ENCODE measurements at places on chromosomes 16 and 17. TPM values are rescaled to one million over a fixed set of nuclear protein-coding genes. Genes with fewer than 3 reads are reported as not detected.

- H3K4me1 ChIP-seq = no peaks in the 10 kb centered on the region
- H3K36me3 ChIP-seq = no peaks in the 10 kb centered on the region
- no peak for DNase-seq
These were observed 154.7 kb downstream of the C16orf78 start for GRCh38 chr16:49528060-49528865.

- H3K27ac ChIP-seq = no peak overlapping the region
- no peaks in the 10 kb centered on the region for H3K4me1 ChIP-seq
- H3K27me3 ChIP-seq = no peaks in the 10 kb centered on the region
- no peak overlapping the region for H3K4me3 ChIP-seq
- H3K36me3 ChIP-seq = no peaks in the 10 kb centered on the region
- no peak for DNase-seq
These were observed 9.2 kb downstream of the RND2 start for GRCh38 chr17:43033948-43034881.

Gene ALOX12
- not detected for total RNA-seq

Gene TRPV3
- total RNA-seq = not detected

Gene TBC1D28
- not detected for total RNA-seq

Gene GRAP
- total RNA-seq = 1.6 TPM

GRCh38 chr17:7915179-7915610 lies 894 bp downstream of the RNF227 start:
- peak overlapping the region; percentile 77 for H3K4me3 ChIP-seq
- H3K27me3 ChIP-seq = no peaks in the 10 kb centered on the region
- H3K27ac ChIP-seq = peak overlapping the region; percentile 94
- peaks cover 6% of the 10 kb centered on the region for H3K4me1 ChIP-seq
- H3K36me3 ChIP-seq = peaks cover 15% of the 10 kb centered on the region

DNA sequence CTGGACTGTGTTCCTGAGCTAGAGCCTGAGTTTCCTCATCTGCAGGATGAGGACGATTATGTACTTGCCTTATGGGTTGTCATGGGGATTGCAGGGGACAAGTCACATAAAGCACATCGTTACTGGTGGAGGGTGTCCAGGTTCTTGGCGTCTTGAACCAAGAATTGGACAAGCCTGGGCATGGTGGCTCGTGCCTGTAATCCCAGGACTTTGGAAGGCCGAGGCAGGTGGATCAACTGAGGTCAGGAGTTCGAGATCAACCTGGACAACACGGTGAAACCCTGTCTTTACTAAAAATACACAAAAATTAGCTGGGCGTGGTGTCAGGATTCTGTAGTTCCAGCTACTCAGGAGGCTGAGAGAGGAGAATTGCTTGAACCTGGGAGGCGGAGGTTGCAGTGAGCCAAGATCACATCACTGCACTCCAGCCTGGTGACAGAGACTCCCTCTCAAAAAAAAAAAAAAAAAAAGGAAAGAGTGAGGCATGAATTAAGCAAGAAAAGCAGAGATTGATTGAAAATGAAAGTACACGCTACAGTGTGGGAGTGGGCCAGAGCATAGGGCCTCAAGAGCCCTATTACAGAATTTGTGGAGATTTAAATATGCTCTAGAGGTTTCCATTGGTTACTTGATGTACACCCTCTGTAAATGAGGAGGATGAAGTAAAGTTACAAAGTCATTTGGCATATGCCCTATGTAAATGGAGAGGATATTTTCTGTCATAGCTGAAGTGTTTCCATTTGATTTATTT lies 30.7 kb downstream of the ADGRG5 start:
- peaks cover 3% of the 10 kb centered on the region for H3K4me1 ChIP-seq
- no peak for DNase-seq
- H3K36me3 ChIP-seq = no peaks in the 10 kb centered on the region
- no peak overlapping the region for H3K4me3 ChIP-seq
- no peak overlapping the region for H3K27ac ChIP-seq

GRCh38 chr17:83090444-83091256 lies 11.2 kb downstream of the METRNL start:
- H3K27ac ChIP-seq = peak overlapping the region; percentile 69
- no peak for DNase-seq
- H3K36me3 ChIP-seq = peaks cover 37% of the 10 kb centered on the region
- H3K27me3 ChIP-seq = no peaks in the 10 kb centered on the region

DNA sequence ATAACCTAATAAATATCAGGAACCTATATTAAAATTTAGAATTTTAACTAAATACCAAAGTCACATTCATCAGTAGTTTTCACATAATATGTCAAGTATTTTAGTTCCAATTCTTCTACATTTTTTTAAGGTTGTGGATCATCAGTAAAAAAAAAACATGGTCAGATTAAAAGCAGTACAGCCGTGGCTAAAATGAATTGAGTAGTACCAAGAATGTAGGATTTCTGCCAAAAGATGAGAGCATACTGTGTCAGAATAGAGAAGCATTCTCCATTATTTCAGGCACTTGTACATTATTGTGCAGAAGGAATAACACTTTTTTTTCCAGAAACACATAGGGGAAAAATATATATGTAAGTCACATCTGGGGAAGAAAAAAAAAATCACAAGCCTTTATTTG lies 1176.1 kb downstream of the CDH11 start:
- H3K4me3 ChIP-seq = no peak overlapping the region
- H3K27ac ChIP-seq = no peak overlapping the region
- H3K27me3 ChIP-seq = no peaks in the 10 kb centered on the region

Gene RNF227
- 3.3 TPM for total RNA-seq

Gene SLFN14
- total RNA-seq = not detected

DNA sequence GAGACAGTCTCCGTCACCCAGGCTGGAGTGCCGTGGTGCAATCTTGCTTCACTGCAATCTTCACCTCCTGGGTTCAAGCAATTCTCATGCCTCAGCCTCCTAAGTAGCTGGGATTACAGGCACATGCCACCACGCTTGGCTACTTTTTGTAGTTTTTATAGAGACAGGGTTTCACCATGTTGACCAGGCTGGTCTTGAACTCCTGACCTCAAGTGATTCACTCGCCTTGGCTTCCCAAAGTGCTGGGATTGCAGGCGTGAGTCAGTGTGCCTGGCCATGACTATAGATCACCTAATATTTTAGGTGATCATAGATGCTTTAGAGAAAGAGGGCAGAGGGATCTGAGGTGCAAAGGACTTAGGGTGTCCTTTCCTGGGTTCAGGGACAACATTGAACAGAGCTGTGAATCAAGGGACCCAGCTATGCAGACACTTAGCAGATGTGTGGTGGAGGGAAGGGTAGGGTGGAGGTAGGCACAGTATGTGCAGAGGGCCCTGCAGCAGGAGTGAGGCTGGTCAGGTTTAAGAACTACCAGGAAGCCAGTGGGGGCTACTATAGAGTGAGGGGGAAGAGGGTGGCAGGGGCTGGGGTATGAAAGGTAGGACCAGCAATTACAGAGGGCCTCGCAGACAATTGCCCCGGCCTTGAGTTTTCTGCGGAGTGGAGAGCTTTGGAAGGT lies 116.5 kb downstream of the CMIP start:
- no peaks in the 10 kb centered on the region for H3K36me3 ChIP-seq
- DNase-seq = no peak
- H3K27ac ChIP-seq = no peak overlapping the region
- H3K27me3 ChIP-seq = no peaks in the 10 kb centered on the region
- no peak overlapping the region for H3K4me3 ChIP-seq
- no peaks in the 10 kb centered on the region for H3K4me1 ChIP-seq

Gene TRIM25
- 32.2 TPM for total RNA-seq

GRCh38 chr17:69588827-69589239 lies 174.3 kb downstream of the MAP2K6 start:
- no peak overlapping the region for H3K27ac ChIP-seq
- DNase-seq = no peak
- no peak overlapping the region for H3K4me3 ChIP-seq
- no peaks in the 10 kb centered on the region for H3K4me1 ChIP-seq
- no peaks in the 10 kb centered on the region for H3K27me3 ChIP-seq

- H3K4me3 ChIP-seq = no peak overlapping the region
- H3K27me3 ChIP-seq = no peaks in the 10 kb centered on the region
- H3K27ac ChIP-seq = no peak overlapping the region
- H3K36me3 ChIP-seq = no peaks in the 10 kb centered on the region
- peaks cover 6% of the 10 kb centered on the region for H3K4me1 ChIP-seq
These were observed 30.6 kb downstream of the PIPOX start for GRCh38 chr17:29073520-29073919.

- H3K27me3 ChIP-seq = no peaks in the 10 kb centered on the region
- no peaks in the 10 kb centered on the region for H3K36me3 ChIP-seq
These were observed 114.8 kb upstream of the NOL11 start for GRCh38 chr17:67602974-67603373.

GRCh38 chr17:74042744-74043486 lies 160.6 kb upstream of the RPL38 start:
- no peaks in the 10 kb centered on the region for H3K27me3 ChIP-seq
- H3K4me1 ChIP-seq = peaks cover 5% of the 10 kb centered on the region
- peak overlapping the region; percentile 22 for H3K4me3 ChIP-seq
- peak overlapping the region; percentile 65 for H3K27ac ChIP-seq
- peak; percentile 52 for DNase-seq

GRCh38 chr17:74737299-74738050 lies 419 bp downstream of the RAB37 start:
- peak overlapping the region; percentile 57 for H3K4me3 ChIP-seq
- no peak overlapping the region for H3K27ac ChIP-seq
- DNase-seq = no peak
- no peaks in the 10 kb centered on the region for H3K4me1 ChIP-seq

GRCh38 chr16:533391-534123 lies 6.0 kb downstream of the CAPN15 start:
- no peak overlapping the region for H3K4me3 ChIP-seq
- no peak overlapping the region for H3K27ac ChIP-seq
- H3K36me3 ChIP-seq = no peaks in the 10 kb centered on the region

DNA sequence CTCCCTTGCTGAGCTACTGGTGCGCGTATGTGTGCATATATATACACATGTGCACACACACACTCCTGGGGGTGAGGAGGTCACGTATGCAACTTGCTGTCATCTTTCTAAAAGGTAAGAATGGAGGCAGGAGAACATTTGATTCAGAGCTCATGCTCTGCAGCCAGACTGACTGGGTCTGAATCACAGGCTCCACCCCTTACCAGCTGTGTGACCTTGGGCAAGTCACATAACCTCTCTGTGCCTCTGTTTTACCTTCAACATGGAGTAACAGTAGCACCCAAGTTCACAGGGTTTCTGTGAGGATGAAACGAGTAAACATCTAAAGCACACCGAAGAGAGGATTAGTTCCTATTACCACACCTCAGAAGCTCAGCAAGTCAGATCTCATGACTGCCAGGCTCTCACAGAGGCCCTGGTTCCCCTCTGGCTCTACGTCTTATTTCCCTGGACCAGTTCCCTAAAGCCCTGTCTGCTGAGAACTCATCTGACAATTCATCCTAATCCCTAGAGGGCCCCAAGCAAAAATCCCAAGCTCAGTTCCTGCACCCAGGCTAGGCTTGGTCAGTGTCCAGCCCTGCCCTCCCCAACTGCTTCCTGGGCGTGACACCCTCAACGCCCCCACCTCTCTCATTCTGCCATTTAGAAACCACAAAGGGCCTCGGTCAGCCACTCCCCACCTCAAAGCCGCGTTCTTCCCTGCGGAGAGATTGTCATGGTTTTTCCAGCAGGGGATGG lies 28.7 kb downstream of the ABR start:
- peaks cover 6% of the 10 kb centered on the region for H3K36me3 ChIP-seq
- H3K4me3 ChIP-seq = no peak overlapping the region
- no peaks in the 10 kb centered on the region for H3K4me1 ChIP-seq
- DNase-seq = no peak
- no peak overlapping the region for H3K27ac ChIP-seq

- H3K27me3 ChIP-seq = no peaks in the 10 kb centered on the region
- H3K36me3 ChIP-seq = no peaks in the 10 kb centered on the region
- no peak overlapping the region for H3K4me3 ChIP-seq
- no peak overlapping the region for H3K27ac ChIP-seq
These were observed 45.4 kb downstream of the SEC14L1 start for GRCh38 chr17:77186141-77186604.

GRCh38 chr17:78362671-78363070 lies 2.8 kb upstream of the SOCS3 start:
- no peaks in the 10 kb centered on the region for H3K27me3 ChIP-seq
- H3K36me3 ChIP-seq = peaks cover 9% of the 10 kb centered on the region
- DNase-seq = no peak

Gene KRT32
- total RNA-seq = not detected

Gene PRAC1
- not detected for total RNA-seq

GRCh38 chr16:57126411-57126810 lies 34.0 kb downstream of the CPNE2 start:
- no peaks in the 10 kb centered on the region for H3K4me1 ChIP-seq
- H3K36me3 ChIP-seq = peaks cover 9% of the 10 kb centered on the region
- H3K4me3 ChIP-seq = no peak overlapping the region
- DNase-seq = no peak
- no peak overlapping the region for H3K27ac ChIP-seq

Gene KRT31
- not detected for total RNA-seq

DNA sequence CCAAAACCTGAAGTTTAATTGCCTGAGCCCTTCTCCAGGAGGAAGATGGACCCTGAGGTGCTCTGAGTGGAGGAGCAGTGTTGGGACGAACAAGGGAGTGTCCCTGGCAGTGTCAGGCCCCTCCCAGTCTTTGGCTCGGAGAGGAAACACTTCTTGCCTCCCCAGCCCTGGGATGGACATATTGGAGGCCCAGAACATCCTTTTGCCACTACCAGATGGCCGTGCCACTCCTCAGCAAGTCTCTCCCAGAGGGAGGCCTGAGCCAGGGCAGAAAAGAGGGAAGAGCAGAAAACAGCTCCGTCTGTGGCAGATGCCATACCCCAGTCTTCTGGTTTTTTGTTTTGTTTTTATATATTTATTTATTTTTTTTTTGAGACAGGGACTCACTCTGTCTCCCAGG lies 91.5 kb upstream of the CRHR1 start:
- H3K36me3 ChIP-seq = no peaks in the 10 kb centered on the region
- no peak overlapping the region for H3K4me3 ChIP-seq
- no peaks in the 10 kb centered on the region for H3K27me3 ChIP-seq
- H3K4me1 ChIP-seq = no peaks in the 10 kb centered on the region
- H3K27ac ChIP-seq = no peak overlapping the region

DNA sequence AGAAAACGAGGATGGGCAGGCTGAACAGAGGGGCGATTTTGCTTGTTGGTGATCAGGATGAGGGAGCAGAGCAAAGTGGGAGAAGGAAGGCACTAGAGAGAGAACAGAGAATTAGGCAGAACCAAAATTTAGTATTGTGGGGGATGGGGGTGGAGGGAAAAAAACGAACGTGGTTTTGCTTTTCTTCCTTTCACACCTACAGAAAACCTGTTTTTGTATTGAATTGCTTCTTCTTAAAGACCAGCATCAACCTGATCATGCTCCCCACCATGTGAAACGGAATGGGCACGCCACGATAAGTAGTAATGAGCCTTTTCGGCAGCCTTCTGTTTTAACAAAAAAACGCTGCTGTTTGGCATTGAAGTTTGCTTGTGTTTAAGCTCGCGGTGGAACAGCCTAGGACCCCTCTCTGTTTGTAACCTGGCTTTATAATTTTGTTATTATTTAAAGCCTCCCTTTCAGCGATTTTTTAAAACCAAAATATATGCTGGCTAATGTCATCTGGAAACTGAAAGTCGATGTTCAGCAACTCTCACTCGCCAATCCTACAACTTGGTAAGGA lies 36.8 kb downstream of the ERCC4 start:
- no peaks in the 10 kb centered on the region for H3K36me3 ChIP-seq
- peak overlapping the region; percentile 50 for H3K4me3 ChIP-seq
- DNase-seq = no peak
- H3K27ac ChIP-seq = peak overlapping the region; percentile 32

Measured in thoracic aorta (tissue), 2 donors.